ENCODE measurements at places on chromosomes 1 and 21. TPM values are rescaled to one million over a fixed set of nuclear protein-coding genes. Genes with fewer than 3 reads are reported as not detected.

CORT gene
- total RNA-seq: not detected

AGBL4 gene
- total RNA-seq: not detected

DNA sequence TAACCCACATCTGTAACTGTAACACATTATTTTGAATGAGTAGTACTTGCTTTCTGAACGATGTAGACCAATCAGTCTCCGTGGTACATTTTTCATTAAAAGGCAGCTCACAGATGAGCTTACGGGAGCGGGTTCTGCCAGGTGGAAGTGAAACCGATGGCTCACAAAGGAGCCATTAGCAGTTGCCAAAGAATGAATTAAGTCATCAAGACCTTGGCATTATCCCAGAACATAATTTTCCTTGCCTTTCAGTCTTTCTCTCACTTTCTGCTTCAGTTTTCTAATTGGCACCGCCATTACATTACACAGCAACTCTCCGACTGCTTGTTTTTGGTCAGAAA is 33.5 kb upstream of the UTS2 start:
- H3K36me3 ChIP-seq: no peaks in the 10 kb centered on the region
- no peak overlapping the region for H3K27ac ChIP-seq
- DNase-seq: no peak
- no peaks in the 10 kb centered on the region for H3K27me3 ChIP-seq
- H3K4me3 ChIP-seq: no peak overlapping the region

DNA sequence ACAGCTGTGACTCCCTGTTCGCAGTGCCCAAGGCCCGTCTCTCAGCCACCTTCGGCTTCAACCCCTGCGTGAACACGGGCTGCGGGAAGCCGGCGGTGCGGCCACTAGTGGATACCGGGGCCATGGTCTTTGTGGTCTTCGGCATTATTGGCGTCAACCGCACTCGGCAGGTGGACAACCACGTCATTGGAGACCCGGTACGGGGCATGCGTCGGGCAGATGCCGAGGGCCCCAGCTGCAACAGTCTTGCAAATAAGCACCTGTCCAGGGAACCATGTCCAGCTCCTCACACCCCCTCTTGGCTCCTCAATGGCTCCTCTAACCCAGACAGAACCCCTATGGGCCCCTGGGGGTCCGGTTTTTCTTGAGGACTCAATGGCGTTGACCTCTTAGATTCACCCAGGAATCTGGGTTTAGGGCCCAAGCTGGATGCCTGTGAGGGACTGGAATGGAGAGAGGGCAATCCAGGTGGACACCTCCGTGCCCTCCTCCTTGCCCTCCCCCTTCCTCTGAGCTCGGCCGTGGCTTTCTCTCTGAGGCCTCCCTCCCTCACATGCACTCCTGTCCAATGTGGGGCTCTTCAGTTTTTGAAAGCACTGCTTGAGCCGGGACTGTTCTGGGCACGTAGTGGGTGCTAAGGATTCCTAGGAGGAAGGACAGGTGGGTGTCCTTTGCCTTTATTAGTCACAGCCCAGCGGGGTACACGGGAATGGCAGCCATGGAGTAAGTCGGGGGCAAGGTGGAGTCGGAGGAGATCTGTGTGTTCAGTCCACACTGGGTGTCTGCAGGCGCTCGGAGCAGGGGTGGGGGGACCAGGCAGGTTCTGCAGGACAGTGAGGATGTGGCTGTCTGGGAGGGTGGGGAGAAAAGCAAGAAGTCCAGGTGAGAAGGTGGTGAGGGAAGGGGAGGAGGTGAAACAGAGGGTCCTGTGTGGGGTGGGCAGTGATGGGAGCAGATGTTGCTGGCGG is 51.1 kb downstream of the DISP3 start:
- no peak overlapping the region for H3K4me3 ChIP-seq
- H3K27ac ChIP-seq: no peak overlapping the region
- no peaks in the 10 kb centered on the region for H3K27me3 ChIP-seq
- DNase-seq: no peak
- H3K36me3 ChIP-seq: no peaks in the 10 kb centered on the region

DNA sequence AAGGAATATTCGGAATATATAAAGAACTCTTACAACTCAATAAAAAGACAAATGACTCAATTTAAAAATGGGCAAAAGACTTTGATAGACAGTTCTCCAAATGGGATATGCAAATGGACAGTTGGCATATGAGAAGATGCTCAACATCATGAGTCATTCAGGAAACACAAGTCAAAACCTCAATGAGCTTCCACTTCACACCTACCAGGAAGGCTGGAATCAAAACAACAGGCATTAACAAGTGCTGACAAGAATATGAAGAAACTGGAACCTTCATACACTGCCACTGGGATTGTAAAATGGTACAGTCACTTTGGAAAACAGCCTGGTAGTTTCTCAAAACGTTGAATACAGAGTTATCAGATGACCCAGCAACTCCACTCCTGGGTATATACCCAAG is 17.2 kb downstream of the PGBD5 start:
- no peaks in the 10 kb centered on the region for H3K4me1 ChIP-seq
- DNase-seq: no peak
- no peaks in the 10 kb centered on the region for H3K36me3 ChIP-seq
- no peak overlapping the region for H3K27ac ChIP-seq

Measured in endothelial cell of umbilical vein (primary cell).